Head of caudate nucleus (tissue), 42 donors: ENCODE measurements at places on chromosomes 6 and 20.
A peak's percentile ranks its signal among the peaks of the same experiment; 100 is the strongest.

DNA sequence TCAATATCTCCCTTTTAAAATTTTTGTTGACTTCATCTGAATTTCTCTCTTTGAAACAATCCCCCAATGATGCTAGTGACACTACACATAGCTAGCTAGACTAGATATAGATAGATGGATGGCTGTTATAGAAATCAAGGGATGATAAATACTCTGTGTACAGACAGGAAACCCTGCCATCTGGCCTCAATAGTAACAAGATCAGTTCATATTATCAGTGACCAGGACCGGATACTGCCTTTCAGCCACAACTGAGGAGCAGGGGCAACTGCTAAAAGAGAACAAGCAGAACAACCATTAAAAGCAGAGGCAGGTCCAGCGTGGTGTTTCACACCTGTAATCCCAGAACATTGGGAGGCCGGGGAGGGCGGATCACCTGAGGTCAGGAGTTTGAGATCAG is 118.3 kb upstream of the FAM184A start:
- DNase-seq: no peak

DNA sequence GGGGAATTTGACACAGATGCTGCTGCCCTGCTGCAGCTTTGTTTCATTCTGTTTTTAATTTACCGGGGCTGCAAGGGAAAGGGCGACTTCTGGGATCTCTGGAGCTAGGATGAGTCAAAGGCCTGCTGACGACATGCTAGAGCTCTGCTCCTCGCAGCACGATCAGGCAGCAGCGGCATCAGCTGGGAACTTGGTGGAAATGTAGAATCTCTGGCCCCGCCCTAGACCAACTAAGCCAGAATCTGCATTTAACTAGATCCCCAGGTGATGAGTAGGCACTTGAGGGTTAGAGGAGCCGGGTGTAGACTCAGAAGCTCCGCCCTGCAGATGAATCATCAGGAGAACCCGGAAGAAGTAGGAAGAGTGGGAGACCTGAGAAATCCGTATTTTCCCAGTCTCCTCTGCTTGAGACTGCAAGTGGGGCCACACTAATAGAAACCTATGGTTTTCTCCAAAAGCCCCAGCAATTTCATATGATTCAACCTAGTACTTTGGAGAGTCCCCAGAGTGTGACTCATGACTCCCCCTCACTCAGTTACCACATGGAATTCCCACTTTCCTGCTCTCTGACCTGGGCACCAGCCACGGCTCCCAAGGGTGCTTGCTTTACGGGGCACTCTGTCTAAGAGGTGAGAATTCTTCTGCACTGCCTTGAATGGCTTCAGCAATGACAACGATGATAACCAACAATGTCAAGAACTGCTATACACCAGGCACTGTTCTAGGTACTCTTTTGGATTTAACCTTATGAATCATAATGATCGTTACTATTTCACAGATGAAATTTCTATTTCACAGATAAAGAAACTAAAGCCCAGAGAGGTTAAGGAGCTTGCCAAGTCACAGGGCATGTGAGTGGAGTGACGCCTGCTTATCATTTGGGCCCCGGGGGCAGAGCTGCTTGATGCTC is 18.1 kb downstream of the TUBB2B start:
- DNase-seq: peak; percentile 89

GRCh38 chr20:59774204-59774641 is 159.2 kb downstream of the SYCP2 start:
- DNase-seq: no peak

- no peak for DNase-seq
These were observed 74.1 kb downstream of the SLC35B3 start for GRCh38 chr6:8361259-8361658.
